Smooth muscle cell of bladder (primary cell): ENCODE measurements at places on chromosomes 3 and 15. TPM values are rescaled to one million over a fixed set of nuclear protein-coding genes. Genes with fewer than 3 reads are reported as not detected.

The PLA2G4D gene
- not detected in 2 replicates for total RNA-seq

The ANKUB1 gene
- total RNA-seq = not detected in 2 replicates

The ZBTB11 gene
- total RNA-seq = 17.2 and 18.6 TPM in 2 replicates

The TNFAIP8L3 gene
- total RNA-seq = 10.0 and 14.2 TPM in 2 replicates

The ZMYND10 gene
- total RNA-seq = 0.28 and 1.1 TPM in 2 replicates

The ATP10A gene
- total RNA-seq = 5.3 and 10.4 TPM in 2 replicates

The PLA2G4F gene
- total RNA-seq = not detected in 2 replicates

The P2RY14 gene
- 0.43 TPM in 1 of 2 replicates, not detected in the other for total RNA-seq

The SPTBN5 gene
- total RNA-seq = 0.14 and 0.18 TPM in 2 replicates

The GOLGA8H gene
- under 0.01 and 0.14 TPM in 2 replicates for total RNA-seq

The PATL2 gene
- total RNA-seq = 0.28 and 0.43 TPM in 2 replicates

The GP9 gene
- not detected in 2 replicates for total RNA-seq

The GLDN gene
- 26.8 and 75.1 TPM in 2 replicates for total RNA-seq

The ABHD6 gene
- 5.5 and 8.8 TPM in 2 replicates for total RNA-seq

The RARRES1 gene
- 76.4 and 166 TPM in 2 replicates for total RNA-seq

The GOLGA8M gene
- 0.28 and 0.92 TPM in 2 replicates for total RNA-seq

The OXSM gene
- total RNA-seq = 10.5 and 10.8 TPM in 2 replicates

The MKRN2OS gene
- total RNA-seq = not detected in 2 replicates

The AHSG gene
- not detected in 2 replicates for total RNA-seq

The MOBP gene
- total RNA-seq = 2.3 TPM in 1 of 2 replicates, not detected in the other

The RAB27A gene
- total RNA-seq = 9.0 and 10.5 TPM in 2 replicates

The CXCR6 gene
- 0.09 and 0.28 TPM in 2 replicates for total RNA-seq
